ENCODE measurements at places on chromosomes 1 and 21.

DNA sequence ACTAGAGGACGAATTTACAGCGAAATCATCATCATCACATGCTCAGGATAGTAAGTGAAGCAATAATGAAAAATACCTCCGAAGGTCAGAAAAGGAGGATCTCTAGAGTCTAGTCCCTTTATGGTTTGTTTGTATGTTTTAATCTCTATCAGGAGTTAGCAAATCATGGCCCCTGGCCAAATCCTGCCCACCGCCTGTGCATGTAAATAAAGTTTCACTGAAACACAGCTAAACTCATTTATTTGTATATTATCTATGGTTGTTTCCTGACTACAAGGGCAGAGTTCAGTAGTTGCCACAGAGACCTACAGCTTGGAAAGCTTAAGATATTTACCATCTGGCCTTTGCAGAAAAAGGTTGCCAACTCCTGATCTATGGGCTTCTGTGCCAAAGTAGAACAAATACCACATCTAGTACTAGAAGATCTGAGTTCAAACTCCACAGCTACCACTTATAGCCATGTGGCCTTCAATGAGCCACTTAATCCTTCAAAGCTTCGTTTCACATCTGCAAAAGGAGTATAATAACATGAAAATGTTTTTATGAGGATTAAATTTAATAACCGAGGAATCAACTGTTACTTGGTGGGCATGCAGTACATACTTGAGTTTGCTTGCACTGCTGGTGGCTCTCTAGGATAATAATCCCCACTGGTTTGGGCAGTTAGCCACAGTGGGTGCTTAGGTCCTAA, 94.0 kb upstream of the KIF26B start:
- no peak for DNase-seq

GRCh38 chr1:218165701-218166114, 119.4 kb upstream of the RRP15 start:
- no peak for DNase-seq

DNA sequence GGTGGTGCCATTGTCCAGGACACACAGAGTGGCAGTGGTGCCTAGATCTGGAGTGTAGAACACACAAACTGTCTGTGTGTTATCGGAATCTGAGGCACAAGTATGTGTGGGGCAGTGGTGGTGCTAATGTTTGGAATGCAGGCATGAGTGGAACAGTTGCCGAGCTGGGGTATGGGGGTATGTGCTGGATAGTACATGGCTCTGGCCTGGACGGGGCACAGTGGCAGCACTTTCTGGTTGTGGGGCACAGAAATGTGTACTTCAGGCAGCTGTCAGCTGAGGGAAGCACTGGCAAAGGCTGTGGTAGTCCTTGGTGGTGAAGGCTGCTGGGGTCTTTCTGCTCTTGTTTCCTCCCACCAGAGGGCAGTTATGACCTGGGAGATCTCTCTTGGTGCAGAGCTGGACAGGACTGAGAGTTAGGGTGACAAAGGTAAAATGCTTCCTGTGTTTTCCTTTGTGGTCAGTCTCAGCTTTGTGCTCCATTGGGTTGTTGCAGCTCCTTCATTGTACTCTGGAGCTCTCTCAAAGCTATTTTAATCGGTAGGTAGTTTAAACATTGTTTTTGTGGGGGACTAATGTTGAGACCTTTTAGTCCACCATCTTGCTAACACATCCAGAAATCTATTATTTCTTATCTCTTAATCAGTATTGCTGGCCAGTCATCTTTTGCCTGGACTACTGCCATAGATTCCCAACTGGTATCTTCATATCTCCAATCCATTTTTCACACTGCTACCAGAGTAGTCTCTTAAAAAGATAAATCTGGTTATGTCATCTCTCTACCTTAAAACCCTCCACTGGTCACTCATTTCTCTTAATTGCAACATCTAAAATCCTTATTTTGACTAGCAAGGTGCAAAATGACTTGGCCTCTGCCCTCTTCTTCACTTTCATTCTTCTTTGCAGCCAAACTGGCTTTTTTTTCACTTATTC, 83.9 kb upstream of the NBPF4 start:
- no peak for DNase-seq

GRCh38 chr1:169886931-169887330, 6.8 kb downstream of the SCYL3 start:
- no peak for DNase-seq

DNA sequence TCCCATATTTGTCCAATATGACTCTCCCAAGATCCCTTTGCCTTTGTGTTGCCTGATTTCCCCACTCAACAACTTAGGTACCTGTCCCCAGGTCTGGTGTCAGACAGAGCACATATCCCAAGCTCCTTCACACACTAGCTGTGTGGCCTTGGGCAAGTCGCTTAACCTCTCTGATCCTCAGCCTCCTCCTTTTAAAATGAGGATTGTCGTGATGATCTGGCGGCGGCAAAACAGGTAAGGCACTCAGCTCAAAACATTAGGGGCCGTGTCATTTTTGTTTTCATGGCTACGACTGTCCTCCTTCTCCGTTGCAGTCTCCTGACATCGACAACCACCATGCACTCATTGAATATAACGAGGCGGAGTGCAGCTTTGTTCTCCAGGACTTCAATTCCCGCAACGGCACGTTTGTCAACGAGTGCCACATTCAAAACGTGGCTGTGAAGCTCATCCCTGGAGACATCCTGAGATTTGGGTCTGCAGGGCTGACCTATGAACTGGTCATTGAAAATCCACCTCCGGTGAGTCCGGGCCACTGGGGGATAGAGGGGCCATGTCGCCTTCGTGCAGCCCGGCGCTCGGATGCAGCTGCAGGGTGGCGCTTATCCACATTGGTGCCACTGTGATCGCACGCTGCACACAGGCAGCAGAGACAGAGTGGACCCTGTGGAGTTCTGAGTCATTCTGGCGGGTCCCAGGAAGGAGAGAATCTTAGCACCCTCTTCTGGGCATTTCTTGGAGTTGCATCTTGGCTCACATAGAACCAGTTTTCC, 25.2 kb downstream of the FHAD1 start:
- peak; percentile 79 for DNase-seq
